ENCODE measurements at places on chromosomes 16 and 17. TPM values are rescaled to one million over a fixed set of nuclear protein-coding genes. Genes with fewer than 3 reads are reported as not detected.

The RCVRN gene
- polyA plus RNA-seq, result not detected

The CSH1 gene
- polyA plus RNA-seq, result not detected

The HASPIN gene
- 1.1 TPM for polyA plus RNA-seq

The CKLF gene
- 107 TPM for polyA plus RNA-seq

The TBC1D3C gene
- not detected for polyA plus RNA-seq

The MEOX1 gene
- not detected for polyA plus RNA-seq

The HBQ1 gene
- polyA plus RNA-seq, result not detected

The PRDM7 gene
- polyA plus RNA-seq, result not detected

The PER1 gene
- 5.9 TPM for polyA plus RNA-seq

The KRTAP4-5 gene
- not detected for polyA plus RNA-seq

DNA sequence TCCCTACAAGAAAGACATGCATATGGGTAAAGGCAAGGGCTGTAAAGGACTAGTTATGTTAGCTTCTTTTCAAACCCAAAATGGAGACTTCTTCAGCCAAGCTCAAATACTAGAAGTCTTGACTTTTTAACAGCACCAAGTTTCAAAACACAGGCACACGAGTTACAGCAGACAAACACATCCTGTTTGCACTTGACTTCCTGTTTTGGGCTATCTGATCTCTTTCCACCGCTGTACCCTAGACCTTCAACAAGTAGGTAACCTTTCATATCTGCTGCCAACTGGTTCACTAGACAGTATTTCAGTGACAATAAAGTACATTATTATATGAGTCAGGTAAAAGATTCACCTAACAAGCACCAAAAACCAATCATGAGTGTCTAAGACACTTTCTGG lies 12.3 kb downstream of the RFFL start:
- H3K4me1 ChIP-seq, result peaks cover 31% of the 10 kb centered on the region
- no peaks in the 10 kb centered on the region for H3K27me3 ChIP-seq
- DNase-seq, result no peak
- H3K4me3 ChIP-seq, result no peak overlapping the region
- H3K36me3 ChIP-seq, result no peaks in the 10 kb centered on the region

DNA sequence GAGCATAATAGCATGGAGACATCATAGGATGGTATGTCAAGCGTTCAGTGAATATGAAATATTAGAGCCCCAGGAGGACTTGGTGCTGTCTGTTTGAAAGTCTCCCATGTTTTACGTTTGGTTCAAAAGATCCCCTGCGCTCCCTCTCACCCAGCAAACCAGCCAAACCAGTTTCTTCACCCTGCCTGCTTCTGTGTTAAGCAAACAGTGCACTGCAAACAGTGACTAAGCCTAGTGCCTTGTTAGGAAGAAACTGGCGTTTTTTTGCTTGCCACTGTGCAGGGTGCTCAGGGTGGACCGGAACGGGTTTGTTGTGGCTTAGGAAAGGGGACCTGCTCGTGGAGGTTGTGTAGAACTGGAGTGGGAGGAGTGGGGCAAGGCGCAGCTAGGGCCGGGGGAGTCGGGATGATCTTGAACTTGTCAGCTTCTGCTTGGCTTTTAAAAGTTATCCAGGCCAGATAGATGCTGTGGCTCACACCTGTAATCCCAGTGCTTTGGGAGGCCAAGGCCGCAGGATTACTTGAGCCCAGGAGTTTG lies 7.7 kb downstream of the CDH1 start:
- no peak overlapping the region for H3K4me3 ChIP-seq
- peak; percentile 56 for DNase-seq
- H3K36me3 ChIP-seq, result no peaks in the 10 kb centered on the region
- no peak overlapping the region for H3K27ac ChIP-seq
- H3K27me3 ChIP-seq, result peaks cover 41% of the 10 kb centered on the region

DNA sequence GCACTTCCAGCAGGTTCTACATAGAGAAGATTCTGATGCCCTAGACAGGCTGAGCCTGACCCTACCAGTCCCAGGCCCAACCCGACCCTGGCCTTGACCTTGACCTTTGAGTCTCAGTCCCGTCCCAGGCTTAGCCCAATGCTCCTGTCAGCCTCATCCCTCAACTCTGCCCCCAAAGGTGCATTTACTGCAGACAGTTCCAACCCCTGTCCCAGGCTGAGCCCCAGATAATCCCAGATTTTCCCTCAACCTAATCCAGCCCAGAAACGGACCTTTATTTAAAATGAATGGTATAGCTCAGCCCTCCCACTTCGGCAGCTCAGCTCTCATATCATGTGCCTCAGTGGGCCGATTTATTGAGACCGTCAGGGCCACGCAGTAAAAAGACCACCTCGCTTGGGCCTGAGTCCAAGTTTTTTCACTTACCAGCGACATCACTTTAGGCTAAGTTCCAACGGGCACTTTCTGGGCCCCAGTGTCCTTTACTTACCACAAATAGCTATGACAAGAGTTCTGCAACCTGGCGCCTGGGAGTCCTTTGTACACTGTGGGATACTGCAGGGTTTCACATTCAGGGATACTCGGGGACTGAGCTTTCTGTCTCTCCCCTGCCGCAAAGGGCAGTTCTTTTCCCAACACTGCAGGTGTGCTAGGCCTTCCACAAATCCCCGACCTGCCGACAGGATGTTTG lies 89.5 kb downstream of the WSCD1 start:
- no peak overlapping the region for H3K27ac ChIP-seq
- no peaks in the 10 kb centered on the region for H3K36me3 ChIP-seq
- DNase-seq, result no peak
- no peaks in the 10 kb centered on the region for H3K27me3 ChIP-seq
- no peak overlapping the region for H3K4me3 ChIP-seq

- no peak overlapping the region for H3K27ac ChIP-seq
- H3K4me1 ChIP-seq, result no peaks in the 10 kb centered on the region
- DNase-seq, result no peak
- no peaks in the 10 kb centered on the region for H3K36me3 ChIP-seq
These were observed 319.1 kb downstream of the TOX3 start for GRCh38 chr16:52227851-52228250.

GRCh38 chr16:64973171-64973570 lies 148.7 kb downstream of the CDH11 start:
- H3K27me3 ChIP-seq, result no peaks in the 10 kb centered on the region
- no peak overlapping the region for H3K27ac ChIP-seq
- H3K4me3 ChIP-seq, result no peak overlapping the region
- peaks cover 46% of the 10 kb centered on the region for H3K4me1 ChIP-seq
- DNase-seq, result no peak

- H3K4me1 ChIP-seq, result peaks cover 46% of the 10 kb centered on the region
- H3K4me3 ChIP-seq, result 0 out of 2 replicates have a peak overlapping the region, but pooled peaks have one; percentile 21
- H3K27me3 ChIP-seq, result no peaks in the 10 kb centered on the region
- peak overlapping the region; percentile 94 for H3K27ac ChIP-seq
These were observed 1.4 kb downstream of the MFAP4 start for GRCh38 chr17:19385521-19385983.

DNA sequence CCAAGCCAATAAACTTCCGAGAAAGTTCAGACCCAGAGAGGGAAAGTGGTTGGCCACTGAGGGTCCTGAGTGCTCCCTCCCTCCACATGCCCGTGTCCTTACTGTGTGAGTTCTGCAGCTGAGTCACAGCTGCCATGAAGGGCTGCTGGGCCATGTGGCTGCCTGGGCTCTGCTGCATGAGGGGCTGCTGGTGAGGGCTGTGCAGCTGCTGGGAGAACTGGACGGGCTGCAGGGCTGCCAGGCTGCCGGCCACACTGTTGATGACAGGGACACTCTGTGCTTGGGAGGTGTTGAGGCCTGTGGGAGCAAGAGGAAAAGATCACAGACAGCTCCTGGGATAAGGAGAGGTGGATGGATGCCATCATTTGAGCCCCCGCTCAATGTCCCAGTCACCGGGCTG lies 44.0 kb downstream of the HNF1B start:
- H3K4me1 ChIP-seq, result peaks cover 23% of the 10 kb centered on the region
- H3K36me3 ChIP-seq, result no peaks in the 10 kb centered on the region
- no peak overlapping the region for H3K4me3 ChIP-seq
- peaks cover 16% of the 10 kb centered on the region for H3K27me3 ChIP-seq
- no peak overlapping the region for H3K27ac ChIP-seq

DNA sequence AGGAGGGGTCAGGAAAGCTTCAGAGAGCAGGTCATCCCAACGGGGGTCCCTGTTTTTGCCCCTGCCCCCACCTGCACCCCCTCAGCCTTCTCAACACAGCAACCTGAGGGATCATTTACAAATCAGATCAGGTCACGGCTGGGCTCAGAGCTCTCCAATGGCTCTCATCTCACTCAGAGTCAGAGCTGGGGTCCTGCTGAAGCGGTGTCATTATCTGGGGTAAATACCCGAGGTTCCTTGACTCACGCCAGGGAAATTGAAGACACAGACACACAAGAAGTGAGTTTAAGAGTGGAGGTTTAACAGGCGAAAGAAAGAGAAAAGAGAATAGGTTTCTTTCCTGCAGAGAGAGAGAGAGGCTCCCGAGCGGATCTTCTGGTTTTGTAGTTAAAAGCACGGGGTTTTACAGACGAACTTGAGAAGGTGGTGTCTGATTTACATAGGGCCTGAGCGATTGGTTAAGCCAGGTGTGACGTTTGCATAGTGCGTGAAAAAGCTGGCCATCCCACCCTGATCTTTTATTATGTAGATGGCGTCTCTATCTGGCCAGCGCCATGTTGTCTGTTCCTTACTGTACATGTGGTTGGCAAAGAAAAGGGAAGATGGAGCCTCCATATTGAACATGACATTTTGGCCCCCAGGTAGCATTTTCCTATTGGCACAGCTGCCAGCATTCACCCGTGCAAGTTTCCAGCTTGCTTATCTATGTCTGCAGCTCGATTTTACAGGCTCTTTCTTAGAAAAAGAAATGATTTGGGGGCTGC lies 51.4 kb downstream of the WSB1 start:
- H3K4me3 ChIP-seq, result no peak overlapping the region
- H3K27ac ChIP-seq, result no peak overlapping the region
- H3K4me1 ChIP-seq, result no peaks in the 10 kb centered on the region
- DNase-seq, result no peak

GRCh38 chr17:28043741-28044140 lies 1.3 kb downstream of the NLK start:
- no peaks in the 10 kb centered on the region for H3K36me3 ChIP-seq
- peak overlapping the region; percentile 69 for H3K4me3 ChIP-seq
- H3K27ac ChIP-seq, result no peak overlapping the region
- DNase-seq, result no peak

DNA sequence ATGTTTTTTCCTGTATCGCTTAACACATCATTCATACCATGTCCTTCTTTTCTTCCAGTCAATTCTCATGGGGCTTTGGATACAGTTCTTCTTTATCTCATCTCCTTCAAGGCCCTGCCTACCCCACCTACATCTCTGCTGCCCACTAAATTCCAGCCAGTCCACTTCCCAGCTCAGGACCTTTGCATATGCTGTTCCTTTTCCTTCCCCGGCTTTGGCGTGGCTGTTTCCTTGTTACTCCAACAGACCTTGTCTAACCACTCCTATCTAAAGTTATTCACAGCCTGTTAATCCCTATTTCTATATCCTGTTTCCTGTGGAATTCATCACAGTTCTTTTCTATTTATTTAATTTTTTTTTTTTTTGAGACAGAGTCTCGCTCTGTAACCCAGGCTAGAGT lies 6.6 kb upstream of the STAT3 start:
- no peak for DNase-seq
- peaks cover 17% of the 10 kb centered on the region for H3K4me1 ChIP-seq
- H3K4me3 ChIP-seq, result no peak overlapping the region
- no peak overlapping the region for H3K27ac ChIP-seq
- no peaks in the 10 kb centered on the region for H3K27me3 ChIP-seq
- no peaks in the 10 kb centered on the region for H3K36me3 ChIP-seq

DNA sequence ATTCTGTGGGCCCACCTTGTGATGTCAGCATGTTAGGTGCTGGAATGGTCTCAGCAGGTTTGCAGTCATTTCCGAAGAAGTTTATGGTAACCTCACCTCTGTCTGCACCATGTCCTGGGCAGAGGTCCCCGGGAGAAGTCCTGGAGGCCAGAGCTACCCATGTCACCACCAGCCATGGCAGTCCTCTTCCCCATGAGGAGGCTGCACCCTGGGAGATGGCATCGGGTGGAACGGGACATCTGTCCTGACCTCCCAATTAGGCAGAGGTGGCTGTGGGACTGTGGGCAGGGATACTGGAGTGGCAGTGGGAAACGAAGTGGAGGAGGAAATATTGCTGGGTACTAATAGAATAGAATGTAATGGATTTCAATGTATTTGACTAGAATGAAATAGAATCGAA lies 511.8 kb upstream of the WSB1 start:
- no peak overlapping the region for H3K27ac ChIP-seq
- no peaks in the 10 kb centered on the region for H3K36me3 ChIP-seq
- H3K27me3 ChIP-seq, result no peaks in the 10 kb centered on the region
- no peak overlapping the region for H3K4me3 ChIP-seq
- no peaks in the 10 kb centered on the region for H3K4me1 ChIP-seq

DNA sequence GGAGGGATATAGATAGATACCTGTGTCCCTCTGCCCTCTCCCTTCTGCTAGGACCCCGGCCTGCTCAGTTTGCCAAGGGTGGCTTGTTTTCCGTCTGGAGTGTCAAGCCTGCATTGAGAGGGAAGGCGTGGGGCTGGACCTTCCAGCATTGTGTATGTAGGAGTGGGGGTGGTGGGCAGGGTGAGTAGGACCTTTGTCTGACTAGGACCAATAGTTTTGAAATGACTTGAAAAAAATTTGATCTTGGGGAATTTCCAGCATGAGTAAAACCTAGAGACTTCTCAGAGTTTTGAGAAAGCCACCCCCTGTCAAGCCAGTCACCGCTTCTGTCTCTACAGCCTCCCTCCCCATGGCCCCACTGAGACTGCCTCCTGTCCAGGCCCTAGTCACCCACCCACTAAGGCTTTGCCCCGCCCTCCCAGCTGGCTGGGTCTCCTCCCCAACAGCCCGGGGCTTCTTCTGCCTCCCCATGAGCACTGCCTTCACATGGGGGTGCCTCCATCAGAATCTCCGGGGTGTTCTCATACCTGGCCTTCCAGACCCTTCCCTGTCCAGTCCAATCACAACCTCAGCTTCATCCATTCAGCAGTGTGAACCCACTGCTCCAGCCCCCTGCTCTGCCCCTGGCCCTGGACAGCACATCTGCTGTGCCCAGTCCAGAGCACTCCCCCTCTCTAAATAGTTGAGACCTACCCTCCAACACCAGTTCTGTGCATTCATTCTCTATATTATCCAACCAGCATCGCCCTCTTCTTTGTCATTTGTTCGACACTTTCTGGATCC lies 207.0 kb downstream of the MSI2 start:
- no peaks in the 10 kb centered on the region for H3K27me3 ChIP-seq
- peaks cover 18% of the 10 kb centered on the region for H3K4me1 ChIP-seq
- peak overlapping the region; percentile 37 for H3K27ac ChIP-seq
- peak; percentile 92 for DNase-seq

GRCh38 chr16:14678748-14679497 lies 15.2 kb downstream of the PLA2G10 start:
- no peaks in the 10 kb centered on the region for H3K36me3 ChIP-seq
- DNase-seq, result no peak
- H3K27ac ChIP-seq, result no peak overlapping the region
- H3K4me3 ChIP-seq, result no peak overlapping the region

Data from GM23248 (cell line).